ENCODE measurements at places on chromosomes 12 and 14.

GRCh38 chr14:74592476-74593201 is 19.4 kb downstream of the LTBP2 start:
- DNase-seq: no peak

GRCh38 chr12:94930216-94930654 is 73.3 kb downstream of the NDUFA12 start:
- no peak for DNase-seq

DNA sequence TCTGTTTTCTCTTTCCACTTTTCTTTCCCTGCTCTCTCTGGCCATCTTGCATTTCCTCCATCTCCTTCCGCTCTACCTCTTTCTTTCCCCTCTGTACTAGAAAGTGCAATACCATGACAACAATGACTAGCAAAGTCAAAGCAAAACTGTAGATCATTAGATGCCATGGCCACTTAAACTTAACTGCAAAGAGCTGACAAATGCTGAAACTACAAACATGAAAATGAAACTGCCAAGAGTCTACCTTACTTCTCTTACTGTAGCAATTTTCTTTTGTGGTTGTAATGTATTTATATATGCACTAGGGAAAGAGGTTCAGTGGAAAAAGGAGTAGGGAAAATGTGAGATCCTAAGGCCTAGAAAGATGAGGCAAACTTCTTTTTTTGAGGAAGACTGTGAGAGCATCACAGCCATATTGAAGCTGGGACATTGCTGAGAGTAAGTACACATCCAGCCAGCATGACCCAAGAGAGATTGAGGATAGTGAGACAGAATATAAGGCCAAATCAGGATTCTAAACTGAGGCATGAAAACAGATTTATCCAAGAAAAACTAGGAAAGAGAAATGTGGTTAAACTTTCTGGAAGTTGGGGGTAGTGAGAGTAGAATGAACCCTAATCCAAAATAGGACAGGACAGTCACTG is 276.6 kb upstream of the NAV3 start:
- no peak for DNase-seq

DNA sequence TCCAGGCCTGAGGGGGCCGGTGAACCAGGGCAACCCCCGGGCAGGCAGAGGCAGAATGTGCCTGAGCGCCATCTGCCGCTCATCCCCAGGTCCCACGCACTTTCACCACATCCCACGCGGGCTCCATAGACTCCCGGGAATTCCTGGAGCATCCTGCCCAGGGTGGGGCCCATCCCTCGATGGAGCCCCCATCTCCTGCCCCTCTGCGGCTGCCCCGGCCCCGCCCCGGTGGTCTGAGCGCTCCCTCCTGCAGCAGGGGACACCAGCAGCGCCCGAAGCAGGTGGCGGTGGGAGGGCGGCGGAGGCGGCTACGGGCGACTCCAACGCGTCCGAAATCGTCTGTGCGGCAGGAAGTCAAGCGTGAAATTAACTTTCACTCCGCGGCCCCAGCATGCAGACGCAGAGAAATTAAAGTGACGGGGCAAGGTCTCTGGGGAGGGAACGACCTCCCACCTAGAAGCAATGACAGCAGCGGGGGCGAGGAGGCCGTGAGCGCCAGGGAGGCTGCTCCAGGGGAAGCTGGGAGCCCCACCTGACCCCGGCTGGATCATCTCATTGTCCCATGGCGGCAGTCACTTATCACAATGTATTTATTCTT is 122.2 kb downstream of the NCOR2 start:
- no peak for DNase-seq

All from fibroblast of the conjunctiva (primary cell).